Umbilical cord (tissue), 2 donors: ENCODE measurements at places on chromosomes 5 and 9. TPM values are rescaled to one million over a fixed set of nuclear protein-coding genes. Genes with fewer than 3 reads are reported as not detected.

Gene GABRG2
- total RNA-seq, result 11.3 TPM

Gene FGF10
- 48.9 TPM for total RNA-seq

Gene ANKRD34B
- total RNA-seq, result 4.1 TPM

Gene NPR2
- total RNA-seq, result 15.9 TPM

Gene MOB3B
- total RNA-seq, result 5.8 TPM

Gene TMEM252
- 0.96 TPM for total RNA-seq

Gene TMC1
- 0.96 TPM for total RNA-seq

Gene PCSK1
- 0.96 TPM for total RNA-seq

Gene MAP1B
- total RNA-seq, result 235 TPM

Gene EFNA5
- total RNA-seq, result 15.2 TPM

Gene F12
- total RNA-seq, result not detected

Gene GRM6
- 0.96 TPM for total RNA-seq

Gene PCDHA11
- 1.2 TPM for total RNA-seq

Gene PURA
- 24.1 TPM for total RNA-seq

Gene WDR55
- total RNA-seq, result 19.0 TPM

Gene ASPN
- 132 TPM for total RNA-seq

Gene UNC5A
- not detected for total RNA-seq

Gene DIPK1B
- 3.1 TPM for total RNA-seq

Gene ARHGEF28
- total RNA-seq, result 13.7 TPM

Gene PCDHA9
- total RNA-seq, result 0.96 TPM

Gene IL4
- not detected for total RNA-seq

Gene OR13C3
- 6.5 TPM for total RNA-seq

Gene ZNF474
- 2.6 TPM for total RNA-seq

Gene TLE1
- total RNA-seq, result 44.8 TPM

Gene OR13F1
- not detected for total RNA-seq

Gene PCDHGA12
- total RNA-seq, result 14.4 TPM

Gene BTNL3
- not detected for total RNA-seq

Gene ANGPTL2
- 14.7 TPM for total RNA-seq

Gene LCN6
- not detected for total RNA-seq

Gene SLIT3
- total RNA-seq, result 82.6 TPM

Gene NOXA1
- not detected for total RNA-seq

Gene CER1
- total RNA-seq, result 3.9 TPM

Gene IQGAP2
- total RNA-seq, result 32.3 TPM

Gene THBS4
- not detected for total RNA-seq

Gene TMEM215
- total RNA-seq, result 3.1 TPM

Gene LMX1B
- total RNA-seq, result not detected

Gene DOCK8
- total RNA-seq, result 8.7 TPM

Gene ACOT12
- total RNA-seq, result 4.6 TPM

Gene PNPLA7
- total RNA-seq, result 4.3 TPM

Gene SLC6A3
- total RNA-seq, result 0.96 TPM

Gene WNK2
- total RNA-seq, result 10.4 TPM

Gene CANX
- total RNA-seq, result 365 TPM

Gene HK3
- total RNA-seq, result 4.6 TPM

Gene PCDHAC1
- total RNA-seq, result 2.9 TPM

Gene RASA1
- total RNA-seq, result 40.4 TPM

Gene SH3RF2
- total RNA-seq, result 4.8 TPM

Gene CCNO
- total RNA-seq, result not detected

Gene KCTD16
- 16.1 TPM for total RNA-seq

Gene EQTN
- not detected for total RNA-seq

Gene INSL4
- 4.8 TPM for total RNA-seq

Gene PCDHGA9
- 11.1 TPM for total RNA-seq

Gene GADD45G
- 26.5 TPM for total RNA-seq

Gene DAB2IP
- total RNA-seq, result 60.9 TPM
